ENCODE measurements at places on chromosomes 13 and 19.

GRCh38 chr19:38155453-38155852 is 68.6 kb downstream of the DPF1 start:
- no peak for DNase-seq

DNA sequence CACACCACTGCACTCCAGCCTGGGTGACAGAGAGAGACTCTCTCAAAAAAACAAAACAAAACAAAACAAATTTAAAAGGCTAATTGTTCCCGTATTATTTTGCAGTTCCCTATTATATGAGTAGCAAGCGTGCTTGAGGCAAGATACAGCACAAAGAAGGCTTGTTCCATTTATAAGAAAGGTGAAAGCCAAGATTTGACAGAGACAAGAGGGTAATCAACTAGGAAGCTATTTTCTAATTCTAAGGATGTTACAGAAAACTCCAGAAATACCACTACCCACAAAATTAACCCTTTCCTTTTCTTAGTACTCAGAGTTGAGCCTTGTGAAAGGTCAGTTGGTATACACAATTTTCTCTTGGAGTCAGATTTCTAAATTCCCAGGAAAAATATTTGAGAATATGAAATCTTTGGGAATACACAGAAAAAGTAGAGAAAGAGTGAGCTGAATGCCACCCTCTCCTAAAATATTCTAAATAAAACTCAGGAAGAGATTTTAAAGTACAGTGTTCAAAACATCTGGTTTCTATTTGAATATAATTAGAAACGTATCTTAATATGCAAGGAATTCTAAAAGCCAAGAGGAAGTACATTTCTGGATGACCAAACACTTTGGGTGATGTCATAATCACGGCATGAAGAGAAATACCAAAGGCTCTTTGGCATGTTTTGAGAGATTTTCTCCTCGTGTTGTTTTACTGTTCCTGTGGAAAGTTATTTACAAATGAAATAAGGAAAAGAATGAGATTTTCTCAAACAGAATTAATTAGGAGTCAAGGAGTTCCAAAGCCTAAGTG is 63.0 kb upstream of the FLT1 start:
- DNase-seq: peak; percentile 46

DNA sequence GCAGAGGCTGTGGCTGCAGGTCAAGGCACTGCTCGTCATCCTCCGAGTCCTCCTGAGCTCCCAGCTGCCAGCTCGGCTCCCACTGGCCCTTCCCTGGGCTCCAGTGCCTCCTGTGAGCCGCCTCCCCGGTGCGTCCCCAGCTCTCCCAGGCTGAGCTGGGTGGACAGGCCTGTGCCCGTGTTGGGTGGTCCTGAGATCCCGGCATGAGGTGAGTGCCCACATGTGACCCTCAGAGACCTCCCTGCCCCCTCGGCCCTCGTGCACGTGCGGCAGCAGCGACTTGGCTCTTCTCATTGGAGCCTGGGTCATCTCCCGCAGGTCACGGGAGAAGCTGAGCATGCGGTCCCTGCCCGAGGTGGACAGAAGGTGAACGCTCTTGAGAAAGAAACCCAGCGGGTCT is 15.4 kb downstream of the ADAT3 start:
- DNase-seq: no peak

GRCh38 chr19:4399812-4400134 is 574 bp downstream of the SH3GL1 start:
- no peak for DNase-seq

GRCh38 chr19:41443813-41444455 is 978 bp downstream of the ERICH4 start:
- DNase-seq: no peak

DNA sequence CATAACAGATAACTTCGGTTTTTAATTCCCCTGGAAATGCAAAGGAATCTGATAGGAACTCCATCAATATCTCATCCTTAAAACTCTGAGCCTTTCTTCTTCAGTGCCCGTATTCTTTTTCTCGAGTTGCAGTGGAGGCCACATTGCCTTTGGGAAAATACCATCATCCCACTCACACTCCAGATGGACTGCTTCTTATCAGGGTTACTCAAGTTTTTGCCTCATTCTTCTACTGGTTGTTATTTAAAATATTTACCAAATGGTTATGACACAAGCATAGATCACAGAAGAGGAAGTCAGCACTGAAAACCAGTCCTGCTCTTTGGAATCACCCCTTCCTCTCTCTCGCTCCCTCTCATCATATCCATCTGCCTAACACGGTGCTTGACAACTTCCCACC is 1020.5 kb upstream of the SLC10A2 start:
- DNase-seq: no peak

DNA sequence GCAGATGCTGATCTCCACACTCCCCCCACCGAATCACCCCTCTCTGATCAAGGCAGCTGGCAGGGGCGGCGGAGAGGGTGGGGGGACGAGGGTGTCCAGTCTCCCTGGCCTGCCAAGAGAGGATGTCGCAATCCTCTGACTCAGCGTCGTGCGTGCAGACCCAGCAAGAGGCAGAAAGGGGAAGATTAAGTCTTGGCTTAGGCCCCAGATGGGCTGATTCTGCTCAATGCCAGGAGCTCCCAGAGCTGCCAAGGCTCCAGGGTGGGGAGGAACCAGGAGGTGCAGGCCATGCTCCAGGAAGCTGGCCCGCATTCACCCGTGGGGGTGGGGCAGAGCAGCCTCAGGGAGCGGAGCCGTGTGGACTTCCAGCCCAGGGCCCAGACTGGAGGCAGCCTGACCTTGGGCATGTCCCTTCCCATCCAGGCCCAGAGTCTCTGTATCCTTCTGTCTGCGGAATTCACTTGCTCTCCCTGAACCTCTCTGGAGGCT is 6.6 kb upstream of the BCL3 start:
- peak; percentile 99 for DNase-seq

- peak; percentile 90 for DNase-seq
Observed at GRCh38 chr13:97339019-97339987, 94.7 kb upstream of the RAP2A start.

DNA sequence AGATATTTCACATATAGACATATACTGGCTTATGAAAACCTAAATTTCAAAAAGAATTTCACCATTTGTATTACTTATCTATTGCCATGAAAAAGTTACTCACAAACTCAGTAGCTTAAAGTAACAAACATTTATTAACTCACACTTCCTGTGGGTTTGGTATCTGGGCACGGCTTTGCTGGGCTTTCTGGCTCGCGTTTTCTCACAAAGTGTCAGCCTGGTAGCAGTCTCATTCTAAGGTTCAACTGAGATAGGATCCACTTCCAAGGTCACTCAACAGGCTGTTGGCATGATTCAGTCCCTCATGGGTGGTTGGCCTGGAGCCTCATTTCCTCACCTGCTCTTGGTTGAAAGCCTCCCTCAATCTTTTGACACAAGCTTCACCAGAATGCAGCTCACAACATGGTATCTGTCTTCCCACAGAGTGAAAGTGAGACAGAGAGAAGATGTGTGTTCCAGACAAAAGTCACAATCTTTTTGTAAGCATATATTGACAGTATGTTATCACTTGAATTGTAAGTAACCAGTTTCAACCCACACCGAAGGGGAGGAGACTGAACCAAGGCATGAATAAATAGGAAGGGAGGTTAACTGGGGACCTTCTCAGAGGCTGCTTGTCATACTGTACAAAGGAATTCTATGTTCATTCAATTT is 1065.8 kb upstream of the SPRY2 start:
- DNase-seq: no peak

GRCh38 chr13:48561466-48562235 is 28.8 kb upstream of the RCBTB2 start:
- DNase-seq: no peak

DNA sequence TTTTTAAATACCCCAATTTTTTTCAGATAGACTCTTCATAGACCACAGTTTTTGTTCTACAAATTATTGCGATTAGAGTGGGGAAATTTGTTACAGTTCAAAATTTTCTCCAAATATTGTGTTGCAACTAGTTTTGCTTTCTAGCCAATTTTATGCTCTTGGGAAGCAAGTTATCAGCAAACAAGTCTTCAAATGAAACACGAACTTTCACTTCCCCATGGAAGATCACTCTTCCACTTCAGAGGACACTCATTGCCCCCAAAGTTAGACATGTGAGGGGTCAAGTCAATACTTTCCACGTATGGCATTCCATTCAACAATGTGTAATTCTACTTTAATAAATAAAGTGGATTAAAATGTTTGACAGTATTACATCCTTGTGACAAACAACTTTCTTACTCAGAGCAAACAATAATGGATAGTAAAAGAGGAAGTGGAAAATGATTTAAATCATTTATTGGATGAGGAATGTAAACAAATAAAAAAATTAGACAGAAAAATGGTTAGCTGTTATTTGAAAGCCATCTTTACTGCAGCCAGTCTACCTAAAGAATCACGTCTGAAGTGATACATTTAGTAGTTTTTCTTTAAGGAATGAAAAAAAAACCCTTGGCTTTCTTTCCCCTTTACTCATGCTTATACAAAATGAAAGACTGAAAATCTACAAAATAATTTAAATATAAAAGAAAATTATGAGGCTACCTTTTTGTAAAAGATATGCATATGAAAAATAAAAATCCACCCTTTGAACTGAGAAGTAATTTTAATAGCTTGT is 41.2 kb upstream of the TNFSF11 start:
- no peak for DNase-seq

- no peak for DNase-seq
Observed at GRCh38 chr19:906480-906879, 6.5 kb downstream of the R3HDM4 start.

All from retinal pigment epithelial cell (primary cell).